ENCODE measurements at places on chromosomes 3 and 15. TPM values are rescaled to one million over a fixed set of nuclear protein-coding genes. Genes with fewer than 3 reads are reported as not detected.
A peak's percentile ranks its signal among the peaks of the same experiment; 100 is the strongest.

Gene GASK1A
- total RNA-seq: not detected

Gene LRRC15
- total RNA-seq: 0.14 TPM

Gene CTXN2
- not detected for total RNA-seq

Gene PAK6
- 1.8 TPM for total RNA-seq

Gene MYO5C
- total RNA-seq: 4.2 TPM

Gene DNASE1L3
- total RNA-seq: not detected

Gene SLCO2A1
- not detected for total RNA-seq

Gene FAM81A
- not detected for total RNA-seq

- no peak for DNase-seq
Observed at GRCh38 chr15:66564136-66565041, 1.4 kb downstream of the LCTL start.

DNA sequence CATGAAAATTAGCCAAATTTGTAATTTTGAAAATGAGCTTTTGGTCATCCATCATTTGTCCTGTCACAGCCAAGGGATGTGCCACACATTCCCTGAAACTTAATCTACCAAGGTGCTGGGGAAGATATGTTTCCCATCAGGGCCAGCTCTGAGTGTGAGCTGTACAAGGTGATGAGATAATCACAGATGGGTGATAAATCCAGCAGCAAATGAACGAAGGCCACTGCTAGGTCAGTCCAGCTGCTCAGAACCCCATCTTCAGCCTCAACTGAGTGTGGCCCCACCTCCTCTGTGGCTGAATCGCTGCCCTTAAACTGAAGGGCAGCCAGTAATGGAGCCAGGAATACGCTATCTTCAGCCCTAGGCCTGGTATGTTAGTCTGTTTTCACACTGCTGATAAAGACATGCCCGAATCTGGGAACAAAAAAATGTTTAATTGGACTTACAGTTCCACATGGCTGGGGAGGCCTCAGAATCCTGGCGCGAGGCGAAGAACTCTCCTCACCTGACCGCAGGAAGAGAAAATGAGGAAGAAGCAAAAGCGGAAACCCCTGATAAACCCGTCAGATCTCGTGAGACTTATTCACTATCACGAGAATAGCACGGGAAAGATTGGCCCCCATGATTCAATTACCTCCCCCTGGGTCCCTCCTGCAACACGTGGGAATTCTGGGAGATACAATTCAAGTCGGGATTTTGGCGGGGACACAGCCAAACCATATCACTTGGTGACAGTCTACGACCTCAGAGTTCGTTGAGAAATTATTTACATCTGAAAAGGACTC lies 553.0 kb downstream of the NTRK3 start:
- DNase-seq: no peak

- DNase-seq: no peak
Observed at GRCh38 chr15:58057559-58057958, 8.0 kb downstream of the ALDH1A2 start.

DNA sequence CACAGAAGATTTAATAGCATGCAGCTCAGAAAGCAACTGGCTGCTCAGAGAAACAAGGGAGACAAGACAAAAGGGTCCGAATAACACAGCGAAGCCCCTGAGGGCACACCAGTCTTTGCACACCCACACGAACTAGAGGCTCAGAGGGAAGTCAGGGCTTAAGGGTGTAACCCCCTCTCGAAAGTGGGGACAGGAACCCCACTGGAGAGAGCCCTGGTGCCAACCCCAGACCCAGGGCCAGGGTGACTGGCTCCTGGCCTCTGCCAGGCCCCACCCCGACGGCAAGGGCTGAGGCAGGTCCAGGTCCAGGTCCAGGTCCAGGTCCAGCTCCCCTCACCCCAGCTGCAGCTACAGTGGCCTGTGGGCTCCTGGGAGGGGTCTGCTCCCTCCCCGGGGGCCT lies 10.5 kb upstream of the PRR23E start:
- no peak for DNase-seq

GRCh38 chr3:47083786-47084185 lies 80.1 kb downstream of the SETD2 start:
- DNase-seq: no peak

GRCh38 chr3:194579091-194579606 lies 54.1 kb downstream of the TMEM44 start:
- DNase-seq: no peak

GRCh38 chr3:178203650-178204049 lies 332.6 kb upstream of the KCNMB2 start:
- no peak for DNase-seq

DNA sequence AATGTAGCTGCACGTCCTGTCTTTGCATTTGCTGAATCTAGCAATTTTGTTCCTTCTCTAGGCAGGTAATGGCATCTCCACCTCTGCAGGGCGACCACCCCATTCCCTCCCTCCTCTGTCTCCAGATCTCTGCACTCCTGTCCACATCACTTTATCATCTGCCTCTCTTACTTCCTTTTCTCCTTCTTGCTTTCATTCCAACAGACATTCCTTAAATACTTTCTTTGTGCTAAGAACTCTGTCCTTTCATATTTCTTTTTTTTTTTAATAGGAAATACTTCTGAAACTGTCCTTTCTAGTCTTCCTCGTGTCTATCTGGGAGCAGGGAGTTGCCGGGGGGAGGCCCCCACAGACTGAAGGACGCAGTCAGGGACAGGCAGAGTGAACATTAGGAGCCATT lies 7.2 kb downstream of the ITIH3 start:
- no peak for DNase-seq

DNA sequence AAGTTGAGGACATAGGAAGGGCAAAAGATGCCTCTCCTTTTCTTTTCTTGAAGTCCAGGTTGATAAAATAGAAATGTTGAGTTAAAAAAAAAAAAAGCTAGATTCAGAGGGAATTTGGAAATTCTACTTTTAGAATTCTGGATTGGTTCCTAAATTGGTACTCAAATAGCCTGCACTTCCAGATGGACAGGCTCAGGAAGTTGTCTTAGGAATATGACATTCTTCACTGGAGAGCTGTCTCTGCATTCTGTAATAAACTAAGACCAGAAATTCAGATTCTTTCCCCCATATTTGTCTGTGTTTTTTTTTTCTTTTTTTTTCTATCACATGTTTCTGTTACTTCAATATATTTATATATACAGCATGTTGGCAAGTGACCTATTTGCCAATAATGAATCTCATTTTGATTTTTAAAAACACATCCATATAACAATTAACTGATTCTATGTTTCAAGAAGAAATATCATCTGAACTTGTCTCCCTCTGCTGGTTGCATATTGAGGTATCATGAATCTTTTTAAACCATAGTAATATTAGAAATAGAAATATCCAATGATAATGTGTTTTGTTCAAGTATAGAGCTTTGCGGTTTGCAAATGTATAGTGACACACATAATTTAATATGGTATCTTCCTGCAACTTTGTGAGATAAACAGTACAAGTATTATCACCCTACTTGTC lies 8.5 kb upstream of the LSAMP start:
- peak; percentile 71 for DNase-seq

GRCh38 chr3:99321261-99321660 lies 317.1 kb upstream of the COL8A1 start:
- no peak for DNase-seq

- DNase-seq: no peak
Observed at GRCh38 chr3:49316696-49317457, 23.0 kb downstream of the USP4 start.

GRCh38 chr3:83460052-83460451 lies 1498.7 kb upstream of the CADM2 start:
- DNase-seq: peak; percentile 7

- no peak for DNase-seq
Observed at GRCh38 chr3:22582266-22582665, 620.9 kb upstream of the UBE2E2 start.

GRCh38 chr3:135231737-135232136 lies 436.7 kb downstream of the EPHB1 start:
- no peak for DNase-seq

DNA sequence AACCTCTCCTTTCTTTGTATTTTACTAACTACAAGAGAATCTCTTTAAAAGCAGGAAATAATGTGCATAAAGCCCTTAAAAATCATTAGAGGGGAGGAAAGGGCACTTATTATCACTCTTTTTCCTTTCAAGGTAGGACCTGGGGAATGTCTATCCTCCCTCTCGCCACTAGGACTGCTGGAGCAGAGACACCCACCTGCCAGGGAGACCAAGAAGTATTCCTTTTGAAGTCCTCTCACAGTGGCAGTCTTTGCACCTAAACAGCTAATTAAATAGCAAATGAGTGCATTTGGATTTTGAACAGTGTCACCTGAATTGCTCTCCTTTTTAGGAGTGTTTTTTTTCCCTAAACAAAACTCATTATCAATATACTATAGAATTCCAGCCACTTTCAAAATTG lies 874.1 kb downstream of the ZPLD1 start:
- no peak for DNase-seq

GRCh38 chr3:190425833-190426232 lies 23.9 kb downstream of the TMEM207 start:
- no peak for DNase-seq

DNA sequence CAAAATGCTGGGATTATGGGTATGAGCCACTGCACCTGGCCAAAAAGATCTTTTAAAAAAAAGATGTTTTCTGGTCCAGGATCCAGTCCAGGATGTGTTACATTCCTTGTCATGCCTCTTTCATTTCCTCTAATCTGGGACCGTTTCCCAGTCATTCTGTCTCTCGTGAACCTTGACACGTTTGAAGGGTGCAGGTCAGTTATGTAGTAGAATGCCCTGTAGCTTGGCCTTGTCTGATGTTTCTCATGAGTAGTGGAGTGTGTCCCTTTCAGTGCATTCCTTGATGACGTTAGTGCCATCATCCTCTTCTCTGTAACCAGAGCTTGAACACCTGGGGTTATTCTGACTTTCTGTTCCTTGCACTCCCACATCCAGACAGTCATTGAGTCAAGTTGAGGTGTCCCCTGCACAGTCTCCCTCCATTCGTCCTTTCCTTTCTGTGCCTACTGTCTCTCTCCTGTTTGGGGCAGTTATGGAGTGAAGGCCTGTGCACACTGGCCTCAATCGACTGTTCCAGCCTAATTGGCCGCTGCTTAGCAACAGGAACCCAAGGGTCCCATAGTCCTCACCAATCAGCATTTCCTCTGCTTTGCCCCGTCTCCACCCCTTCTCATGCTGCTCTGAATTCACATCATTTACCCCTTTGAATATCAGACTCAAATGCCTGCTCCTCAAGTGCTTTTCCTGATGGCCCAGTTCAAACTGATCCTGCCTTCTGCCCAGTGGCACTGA lies 5.5 kb downstream of the FAM81A start:
- DNase-seq: no peak

GRCh38 chr3:178761024-178761423 lies 224.8 kb downstream of the KCNMB2 start:
- no peak for DNase-seq

DNA sequence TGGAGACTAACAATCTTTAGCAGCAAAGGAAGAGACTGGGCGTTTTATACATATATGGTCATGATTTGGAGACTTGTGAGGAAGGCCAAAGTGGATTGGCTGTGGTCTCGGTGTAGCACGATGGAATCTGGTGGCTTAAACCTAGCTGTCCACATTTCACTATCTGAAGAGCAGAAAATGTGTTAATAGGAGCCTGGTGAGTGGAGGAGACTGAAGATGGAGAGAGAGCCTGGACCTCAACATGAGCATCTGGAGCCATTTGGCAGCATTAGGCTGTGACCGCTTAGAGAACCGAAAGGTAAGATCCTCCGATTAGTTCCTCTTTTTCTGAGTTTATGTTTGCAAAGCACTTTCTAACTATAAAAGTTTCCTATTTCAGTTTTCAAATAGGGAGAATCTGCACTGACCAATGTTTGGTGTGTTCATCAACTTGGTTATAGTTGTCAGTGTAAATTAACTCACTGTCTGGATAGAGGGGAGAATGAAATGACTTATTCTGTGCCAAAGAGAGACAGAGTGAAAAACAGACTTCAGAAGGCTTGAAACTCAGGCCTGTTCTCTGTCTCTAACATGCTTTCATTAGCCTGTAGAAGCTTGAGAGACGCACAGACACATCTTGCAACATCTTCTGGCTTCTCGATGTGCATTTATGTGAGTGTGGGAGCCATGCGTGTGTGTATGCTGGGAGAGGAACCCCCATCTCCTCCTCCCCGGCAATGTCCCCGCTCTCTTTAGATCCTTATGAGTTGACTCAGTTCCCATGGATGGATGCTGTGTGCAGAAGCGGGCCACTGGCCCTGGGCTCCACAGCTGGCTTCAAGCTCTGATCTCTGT lies 244.7 kb upstream of the TBL1XR1 start:
- peak; percentile 67 for DNase-seq

DNA sequence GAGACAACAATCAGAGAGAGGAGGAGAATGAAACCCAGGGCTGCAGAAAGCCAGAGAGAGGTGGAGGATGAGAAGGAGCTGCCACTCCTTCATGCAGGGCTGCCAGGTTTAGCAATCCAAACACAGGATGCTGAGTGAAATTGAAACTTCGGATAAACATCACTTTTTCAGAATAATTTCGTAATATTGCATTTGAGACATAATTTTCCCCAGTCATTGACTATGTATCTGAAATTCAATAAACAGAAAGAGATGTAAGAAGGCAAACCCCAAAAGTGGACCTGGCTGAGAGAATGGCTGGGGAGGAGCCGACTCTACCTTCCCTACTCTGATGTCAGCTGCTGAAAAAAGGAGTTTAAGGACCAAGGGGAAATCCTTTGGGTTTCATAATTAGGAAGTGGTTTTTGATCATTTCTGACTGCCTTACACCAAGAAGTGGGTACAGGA lies 33.8 kb downstream of the SLC9A9 start:
- no peak for DNase-seq
